ENCODE measurements at places on chromosomes 2 and 18.

DNA sequence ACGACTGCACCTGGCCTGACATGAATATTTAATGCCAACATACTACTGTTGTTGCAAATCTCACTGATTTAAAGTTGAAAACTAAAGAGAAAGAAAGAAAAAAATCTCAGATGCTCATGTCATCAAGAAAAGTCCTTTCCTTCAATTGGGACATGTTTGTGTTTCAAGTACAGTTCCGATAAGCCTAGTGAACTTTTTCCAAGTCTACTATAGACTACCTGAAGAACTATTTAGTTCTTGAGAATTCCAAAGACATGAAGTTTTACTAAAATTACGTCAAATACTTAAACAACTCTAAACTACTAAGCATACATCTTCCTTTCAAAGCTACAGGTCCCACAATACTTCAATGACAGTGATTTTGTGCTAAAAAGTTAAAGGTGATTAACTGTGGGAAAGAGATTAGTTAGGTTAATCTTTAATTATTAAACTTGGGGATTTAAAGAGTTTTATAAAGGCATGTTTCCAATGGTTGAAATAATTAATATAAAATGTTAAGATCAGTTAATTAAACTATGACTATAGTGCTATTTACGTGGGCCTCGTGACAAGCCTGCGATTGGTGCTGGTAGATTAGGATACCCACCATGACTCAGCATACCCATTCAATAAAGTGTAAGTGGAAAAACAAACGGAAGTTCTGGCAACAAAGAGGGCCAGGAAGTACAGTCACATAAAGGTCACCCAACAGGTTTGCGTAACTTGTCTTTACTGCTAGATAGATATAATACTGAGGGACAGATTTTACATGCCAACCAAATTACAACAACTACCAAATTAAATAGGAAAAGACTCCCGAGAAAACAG is 55.5 kb downstream of the SEPTIN10 start:
- DNase-seq: no peak

DNA sequence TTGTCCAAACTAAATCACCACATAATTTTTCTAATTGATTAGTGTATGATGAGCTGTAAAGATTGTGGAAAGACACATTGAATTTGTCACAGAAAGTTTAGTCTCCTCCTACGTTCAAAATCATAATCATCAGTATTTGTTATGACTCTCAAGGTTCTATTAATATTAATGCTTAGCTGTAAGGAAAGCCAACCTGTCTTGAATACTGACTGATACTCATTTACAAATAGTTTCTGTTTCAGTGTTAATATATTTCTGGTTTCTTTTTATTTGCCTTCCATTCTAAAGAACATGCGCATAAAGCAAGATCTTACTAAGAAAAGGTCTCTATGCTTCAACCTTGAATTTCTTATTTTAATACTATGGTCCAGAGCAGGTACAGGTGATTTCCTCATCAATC is 55.1 kb downstream of the CPS1 start:
- no peak for DNase-seq

- DNase-seq: no peak
Measured at GRCh38 chr2:20093263-20094141, 42.1 kb upstream of the LAPTM4A start.

DNA sequence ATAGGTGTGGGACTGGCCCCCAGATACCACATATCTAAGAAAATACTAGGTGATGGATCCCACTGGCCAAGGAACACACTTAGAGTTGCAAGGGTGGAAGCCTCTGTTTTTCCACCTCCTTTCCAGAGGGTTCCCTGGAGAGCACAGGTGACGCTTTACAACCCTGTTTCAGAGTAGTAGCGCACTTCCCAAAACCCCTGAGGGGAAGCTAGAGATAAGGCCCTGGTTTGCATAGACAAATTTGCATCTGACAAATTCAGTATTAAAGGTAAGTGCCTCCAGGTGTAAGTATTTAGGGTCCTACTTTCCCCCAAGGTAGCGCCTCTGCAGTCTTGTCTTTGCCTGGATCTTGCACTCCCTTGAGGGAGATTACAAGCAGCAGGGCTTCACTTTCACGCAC is 474 bp upstream of the CERKL start:
- DNase-seq: no peak

- DNase-seq: no peak
Measured at GRCh38 chr2:23803965-23804542, 122.9 kb downstream of the ATAD2B start.

DNA sequence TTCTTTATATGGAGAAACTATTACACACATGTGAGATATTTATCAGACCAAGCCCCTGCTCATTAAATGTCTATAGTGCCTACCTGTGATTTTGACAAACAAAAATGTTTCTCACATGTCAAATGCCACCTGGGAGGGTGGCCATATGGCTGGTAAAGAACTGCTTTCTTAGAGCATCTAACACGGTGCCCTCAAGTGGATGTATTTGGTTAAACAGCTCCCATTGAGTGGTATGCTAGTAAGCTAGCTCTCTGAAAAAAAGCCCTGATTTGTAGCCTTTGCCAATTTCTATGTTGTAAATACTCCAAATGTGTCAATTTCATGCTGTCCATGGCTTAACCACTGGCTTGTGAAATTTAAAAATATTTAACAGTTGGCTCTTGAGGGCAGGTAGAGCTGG is 94.6 kb downstream of the PMAIP1 start:
- DNase-seq: no peak

DNA sequence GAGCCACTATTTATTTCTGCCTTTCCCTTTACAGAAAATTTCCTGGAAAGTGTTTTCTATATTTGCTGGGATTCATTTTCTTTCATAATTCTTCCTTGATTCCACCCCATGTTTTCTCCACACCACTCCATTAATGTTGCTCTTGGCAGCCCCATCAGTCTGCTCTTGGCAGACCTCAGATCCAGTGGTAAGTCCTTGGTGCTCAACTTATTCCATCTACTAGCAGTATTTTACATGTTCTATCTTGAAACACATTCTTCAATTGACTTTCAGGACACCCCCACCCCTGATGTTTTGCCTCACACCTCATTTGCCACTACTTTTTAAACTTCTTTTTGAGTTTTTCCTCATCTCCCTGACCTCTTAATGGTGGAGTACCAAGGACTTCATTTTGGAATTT is 65.0 kb downstream of the HNMT start:
- DNase-seq: no peak

DNA sequence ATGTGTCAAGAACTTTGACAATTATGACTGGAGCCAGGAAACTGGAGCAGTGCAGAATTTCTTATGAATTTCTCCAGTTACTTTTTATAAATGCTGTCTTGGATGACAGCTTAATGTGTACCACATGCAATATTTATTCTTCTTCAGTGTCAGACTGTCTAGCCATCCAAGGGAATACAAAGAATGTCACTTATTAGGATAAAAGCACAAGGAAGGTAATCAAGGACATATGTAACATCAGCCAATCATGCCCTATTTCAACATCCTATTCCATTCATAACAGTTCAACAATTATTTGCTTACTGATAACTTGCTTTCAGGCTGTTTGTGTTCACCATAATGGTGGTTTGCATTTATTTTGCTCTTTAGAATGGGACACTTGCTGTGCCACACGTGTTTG is 139.8 kb downstream of the OLA1 start:
- no peak for DNase-seq

DNA sequence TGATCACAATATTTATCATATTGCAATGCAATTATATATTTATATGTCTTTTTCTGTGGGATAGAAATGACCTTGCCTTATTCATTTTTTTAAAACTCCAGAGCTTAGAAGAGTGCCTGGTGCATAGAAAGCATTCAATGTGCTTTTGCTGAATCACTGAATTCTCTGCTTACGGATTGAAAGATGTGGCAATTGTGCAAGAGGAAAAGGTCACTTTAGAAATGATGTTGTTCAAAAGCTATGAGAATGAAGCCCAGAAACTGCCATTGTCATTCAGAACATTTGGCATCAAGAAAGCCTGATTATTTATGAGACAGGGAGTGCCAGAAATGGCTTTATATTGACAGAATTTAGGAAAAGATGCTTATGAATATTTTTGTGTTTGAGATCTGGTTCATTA is 678.6 kb upstream of the CDH2 start:
- no peak for DNase-seq

DNA sequence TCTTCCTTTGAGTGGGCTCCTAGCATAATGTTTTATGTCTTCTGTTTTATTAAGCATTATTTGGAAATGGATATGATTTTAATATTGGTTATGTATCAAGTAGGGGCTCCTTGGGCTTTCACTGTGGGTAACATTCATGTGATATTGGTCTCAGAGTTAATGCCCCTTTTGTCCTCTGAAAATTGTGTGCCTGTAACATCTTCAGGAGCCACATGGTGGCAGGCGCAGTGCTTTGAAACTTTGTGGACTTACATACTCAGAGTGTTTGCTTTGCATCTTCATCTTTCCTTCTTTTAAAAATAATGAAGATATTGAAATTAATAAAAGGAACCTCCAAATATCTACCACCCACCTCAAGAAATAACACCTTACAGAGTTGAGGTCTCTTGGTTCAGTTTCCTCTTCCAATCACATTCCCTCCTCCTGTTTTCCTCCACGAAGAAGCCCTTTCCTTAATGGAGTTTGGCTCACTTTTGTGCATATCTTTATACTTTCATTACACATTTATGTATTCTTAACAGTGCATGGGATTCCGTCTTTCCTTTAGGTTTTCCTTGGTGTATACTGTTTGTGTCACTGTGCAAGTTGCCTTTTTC is 73.5 kb downstream of the LIMS1 start:
- DNase-seq: peak; percentile 33

DNA sequence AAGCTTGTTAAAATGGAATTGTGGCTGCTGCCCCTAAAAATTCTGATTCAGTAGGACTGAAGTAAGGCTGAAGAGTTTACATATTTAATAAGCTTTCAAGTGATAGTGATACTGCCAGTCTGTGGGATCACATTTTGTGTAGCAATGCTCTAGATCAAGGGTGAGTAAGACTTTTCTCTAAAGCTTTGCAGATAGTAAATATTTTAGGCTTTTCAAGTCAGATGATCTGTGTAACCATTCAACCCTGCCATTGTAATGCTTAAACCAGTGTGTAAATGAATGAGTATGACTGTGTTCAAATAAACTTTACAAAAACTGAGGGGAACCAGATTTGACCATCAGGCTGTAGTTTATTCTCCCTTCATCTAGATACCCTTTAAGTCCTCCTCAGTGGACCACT is 92.7 kb downstream of the PIK3C3 start:
- no peak for DNase-seq

GRCh38 chr2:121617042-121617599 is 32.1 kb downstream of the CLASP1 start:
- DNase-seq: peak; percentile 20

DNA sequence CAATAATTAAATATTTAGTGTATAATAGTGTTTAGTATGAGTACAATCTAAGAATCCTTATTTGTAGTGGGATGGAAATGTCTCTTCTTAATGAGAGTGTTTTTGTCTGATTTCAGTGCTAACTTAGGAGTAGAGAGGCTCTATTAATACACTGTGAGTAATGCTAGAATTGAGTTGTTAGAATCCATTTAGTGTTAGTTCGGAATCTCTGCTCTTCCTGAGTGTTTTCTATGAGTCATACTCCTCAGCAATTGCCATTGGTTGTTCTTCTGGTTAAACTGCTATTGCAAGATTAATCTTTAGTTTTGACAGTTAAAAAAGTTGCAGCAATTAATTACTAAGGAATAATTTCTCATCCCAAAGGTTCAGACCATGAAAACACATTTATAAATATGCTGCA is 828.6 kb upstream of the POU3F3 start:
- no peak for DNase-seq

DNA sequence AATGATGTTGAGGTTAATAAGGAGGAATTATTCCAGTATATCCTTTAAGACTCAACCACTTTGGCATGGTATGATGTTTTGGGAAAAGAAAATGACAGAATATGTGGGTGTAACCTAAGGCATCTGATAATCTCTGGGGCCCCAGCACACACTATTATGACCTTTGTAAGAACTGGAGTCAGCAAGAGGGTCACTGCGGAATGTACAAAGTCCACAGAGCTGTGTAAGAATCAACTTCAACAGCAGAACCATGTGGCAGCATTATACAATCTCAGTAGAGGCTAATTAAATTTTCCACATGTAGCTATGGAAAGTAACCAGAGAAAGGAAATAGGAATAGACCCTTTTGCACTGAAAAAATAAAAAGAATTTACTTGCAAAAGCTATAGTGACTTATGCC is 445.1 kb upstream of the UBE2E3 start:
- DNase-seq: no peak

DNA sequence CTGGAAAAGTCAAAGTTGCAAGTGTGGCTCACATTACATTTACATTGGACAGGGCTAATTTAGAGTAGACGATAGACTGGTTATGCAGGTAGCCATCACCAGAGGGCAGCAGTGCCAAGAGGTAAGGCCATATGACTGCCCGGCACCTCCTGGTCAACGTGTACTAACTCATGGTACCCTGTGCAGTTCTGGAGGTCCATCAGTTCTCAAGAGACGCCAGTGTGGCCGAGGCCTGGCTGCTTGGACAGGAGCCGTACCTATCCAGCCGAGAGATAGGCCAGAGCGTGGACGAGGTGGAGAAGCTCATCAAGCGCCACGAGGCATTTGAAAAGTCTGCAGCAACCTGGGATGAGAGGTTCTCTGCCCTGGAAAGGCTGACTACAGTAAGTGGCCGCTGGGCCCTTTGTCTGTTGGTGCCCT is 65.8 kb upstream of the EML6 start:
- DNase-seq: peak; percentile 13

DNA sequence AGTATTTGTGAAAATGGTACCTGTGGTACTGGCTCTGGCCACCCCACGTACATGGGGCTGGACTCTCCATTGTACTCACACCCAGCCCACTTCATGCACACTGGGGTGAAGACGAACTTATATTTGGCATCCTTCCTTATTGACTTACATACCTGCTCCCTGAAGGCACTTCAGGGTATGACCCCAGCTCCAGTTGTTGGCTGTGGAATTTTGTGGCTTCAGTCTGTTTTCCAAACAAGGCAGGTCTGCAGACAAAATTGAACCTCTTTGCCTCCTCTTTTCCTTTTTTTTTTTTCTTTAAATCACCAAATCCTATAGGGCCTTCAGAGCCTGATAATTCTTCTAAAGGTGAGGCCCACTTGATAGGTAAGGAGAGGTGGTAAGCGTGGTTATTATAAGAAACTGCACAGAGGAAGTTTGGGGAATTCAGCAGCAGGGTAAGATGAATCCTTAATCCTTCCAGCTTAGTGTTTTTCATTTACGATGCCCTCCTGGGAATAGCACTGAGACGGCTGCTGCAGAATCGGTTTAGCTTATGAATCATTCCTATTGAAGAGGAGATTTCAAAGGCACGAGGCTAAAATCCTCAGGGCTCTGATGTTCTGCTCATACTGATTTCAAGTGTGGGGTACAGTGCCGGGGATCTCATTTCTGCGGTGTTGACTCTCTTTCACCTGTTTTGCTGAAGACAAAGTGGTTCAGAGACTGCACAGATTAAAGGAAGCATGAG is 55.2 kb downstream of the KIF5C start:
- DNase-seq: no peak

- peak; percentile 64 for DNase-seq
Measured at GRCh38 chr18:5294457-5295230, 882 bp downstream of the ZBTB14 start.

DNA sequence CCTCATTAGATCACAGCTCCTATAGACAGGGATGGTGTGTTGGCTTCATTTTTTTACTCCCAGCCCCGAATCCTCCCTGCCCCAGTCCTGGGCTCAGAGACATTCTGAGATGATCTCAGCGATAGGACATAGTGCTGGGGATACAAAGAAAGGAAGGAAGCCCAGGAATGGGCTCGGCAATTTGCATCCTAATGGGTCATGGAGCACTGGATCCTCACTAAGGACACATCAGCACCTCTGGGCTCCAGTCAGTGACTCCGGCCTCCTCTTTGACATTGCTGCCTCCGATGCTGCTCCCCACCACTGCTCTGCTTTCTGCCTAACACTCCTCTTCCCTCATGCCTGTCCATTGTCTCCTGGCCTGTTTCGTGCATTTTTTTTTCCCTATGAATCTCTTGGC is 489.1 kb downstream of the STK39 start:
- DNase-seq: no peak
